ENCODE measurements at places on chromosomes 5 and 9. TPM values are rescaled to one million over a fixed set of nuclear protein-coding genes. Genes with fewer than 3 reads are reported as not detected.
A peak's percentile ranks its signal among the peaks of the same experiment; 100 is the strongest.

Gene GRM6
- total RNA-seq, result not detected

Gene IFNA21
- total RNA-seq, result not detected

Gene MAMDC2
- total RNA-seq, result 29.0 TPM

Gene MRPS2
- total RNA-seq, result 32.2 TPM

Gene NIPSNAP3A
- 42.6 TPM for total RNA-seq

Gene S1PR3
- total RNA-seq, result 173 TPM

DNA sequence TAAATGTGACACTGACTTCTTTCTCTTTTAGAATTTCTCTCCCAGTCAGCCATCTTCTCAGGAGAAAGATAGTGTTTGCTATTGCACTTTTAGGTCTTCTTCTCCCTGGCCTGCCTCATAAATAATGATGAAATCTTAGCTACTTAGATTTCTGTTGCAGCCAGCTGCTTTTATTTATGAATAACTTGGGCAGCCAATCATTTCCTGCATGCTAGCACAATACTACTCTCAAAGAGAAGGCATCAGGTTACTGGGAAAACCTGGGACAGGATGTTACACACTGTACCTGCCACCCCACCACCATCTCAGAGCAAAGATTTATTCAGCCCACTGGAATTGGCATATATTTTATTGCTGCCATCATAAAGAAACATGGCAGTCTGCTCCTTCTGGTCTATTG, 266.6 kb downstream of the PRELID2 start:
- no peak for DNase-seq

GRCh38 chr9:129367287-129367686, 189.2 kb upstream of the IER5L start:
- DNase-seq, result no peak

DNA sequence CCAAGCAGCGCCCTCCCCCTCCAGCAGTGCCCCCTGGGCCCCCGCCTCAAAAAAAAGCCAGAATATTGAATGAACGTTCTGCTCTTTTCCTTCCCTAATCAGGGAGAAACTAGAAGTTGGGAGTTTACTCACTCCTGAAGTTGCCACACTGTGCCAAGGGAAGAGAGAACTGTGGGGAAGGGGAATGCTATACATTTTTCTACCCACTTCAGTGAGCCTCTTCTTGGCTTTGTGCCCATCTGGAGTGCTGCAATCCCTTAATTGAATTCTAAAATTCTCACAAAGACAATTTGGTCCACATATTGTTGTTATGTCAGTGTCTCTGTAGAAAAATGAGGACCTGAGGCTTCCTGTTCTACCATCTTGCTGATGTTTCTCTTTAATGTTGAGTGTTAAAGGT, 443.7 kb downstream of the DIRAS2 start:
- DNase-seq, result no peak

GRCh38 chr9:71748280-71748743, 20.0 kb downstream of the CEMIP2 start:
- DNase-seq, result no peak

- DNase-seq, result no peak
Observed at GRCh38 chr5:95617057-95617456, 2.8 kb upstream of the GPR150 start.

- no peak for DNase-seq
Observed at GRCh38 chr9:93048566-93049448, 9.7 kb upstream of the SUSD3 start.

GRCh38 chr5:99763021-99763774, 772.0 kb upstream of the FAM174A start:
- no peak for DNase-seq

DNA sequence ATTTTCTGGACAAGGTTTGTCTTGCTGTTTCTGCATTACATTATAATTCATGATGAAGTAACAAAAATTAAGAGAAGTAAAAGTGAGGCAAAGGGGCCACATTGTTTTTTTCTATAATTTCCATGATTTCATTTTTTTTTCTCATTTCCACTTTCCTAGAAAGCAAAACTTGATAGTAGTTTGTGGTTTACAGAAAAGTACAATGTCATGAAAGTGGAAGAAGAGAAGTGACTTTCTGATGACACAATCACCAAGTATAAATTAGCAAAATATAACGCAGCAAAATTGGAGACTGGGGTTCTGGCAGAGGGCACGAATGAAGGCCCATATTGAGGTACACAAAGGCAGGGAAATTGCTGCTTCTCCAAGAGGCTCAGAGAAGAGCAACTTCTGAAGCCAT, 5.0 kb upstream of the IFNA14 start:
- DNase-seq, result no peak

GRCh38 chr5:175747539-175748060, 89.7 kb downstream of the HRH2 start:
- DNase-seq, result no peak

DNA sequence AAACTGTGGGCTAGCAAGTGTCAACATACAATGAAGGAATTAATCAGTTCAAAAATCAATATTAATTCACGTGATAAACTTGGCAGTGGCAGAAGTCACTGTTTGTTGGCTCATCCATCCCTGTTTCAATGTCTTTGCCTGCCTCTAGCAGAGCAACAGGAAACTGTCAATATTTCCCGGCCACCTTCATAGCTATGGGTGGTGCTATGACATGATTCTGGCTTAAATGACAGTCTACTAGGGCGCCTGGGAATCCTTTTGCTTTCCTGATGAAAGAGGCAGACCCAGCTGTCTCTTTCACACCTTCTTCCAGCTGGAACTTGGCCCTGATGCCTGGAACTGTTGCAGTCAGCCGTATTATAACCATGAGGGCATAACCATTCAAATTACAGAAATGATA, 72.1 kb upstream of the DNAH5 start:
- DNase-seq, result no peak

GRCh38 chr9:72292256-72292682, 72.7 kb downstream of the ZFAND5 start:
- DNase-seq, result no peak

DNA sequence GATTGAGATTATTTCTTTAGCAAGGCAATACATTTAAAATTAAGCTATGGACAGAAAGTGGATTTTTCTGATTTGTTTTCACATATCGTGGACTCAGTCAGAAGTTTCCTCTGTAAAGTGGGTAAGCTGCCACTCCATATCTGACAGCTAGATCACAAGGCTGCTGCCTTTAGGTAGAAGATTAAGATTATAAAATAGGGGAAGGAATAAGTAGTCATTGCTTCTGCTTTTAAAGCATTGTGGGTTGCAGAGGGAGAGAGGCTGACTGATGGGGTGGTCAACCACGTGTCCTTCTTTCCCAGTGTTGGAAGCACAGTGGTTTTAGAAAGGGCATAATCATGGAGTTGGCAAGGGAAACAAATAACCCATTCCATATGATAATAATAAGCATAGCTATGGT, 74.3 kb upstream of the MOCS2 start:
- DNase-seq, result no peak

GRCh38 chr5:159944056-159944600, 27.8 kb downstream of the ADRA1B start:
- DNase-seq, result no peak

DNA sequence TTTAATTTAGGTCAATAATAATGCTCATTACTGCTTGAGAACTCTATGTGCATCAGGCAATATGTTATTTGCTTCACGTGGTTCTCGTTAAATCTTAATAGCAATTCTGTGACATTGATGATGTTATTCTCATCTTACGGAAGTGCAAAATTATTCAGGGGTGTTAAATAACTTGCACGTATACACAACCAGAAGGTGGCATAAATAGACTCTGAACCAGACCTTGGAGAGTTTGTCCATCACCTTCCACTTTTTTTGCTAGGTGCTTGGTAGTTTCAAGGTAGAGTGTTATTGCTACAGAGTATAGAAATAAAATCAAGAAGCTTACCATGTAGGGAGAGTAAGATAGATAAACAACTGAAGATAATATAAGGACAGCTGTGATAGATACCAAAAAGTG, 23.6 kb upstream of the TNFAIP8 start:
- DNase-seq, result no peak

- no peak for DNase-seq
Observed at GRCh38 chr9:89000371-89000781, 9.1 kb downstream of the S1PR3 start.

GRCh38 chr5:178204935-178205748, 809 bp downstream of the HNRNPAB start:
- DNase-seq, result peak; percentile 33

DNA sequence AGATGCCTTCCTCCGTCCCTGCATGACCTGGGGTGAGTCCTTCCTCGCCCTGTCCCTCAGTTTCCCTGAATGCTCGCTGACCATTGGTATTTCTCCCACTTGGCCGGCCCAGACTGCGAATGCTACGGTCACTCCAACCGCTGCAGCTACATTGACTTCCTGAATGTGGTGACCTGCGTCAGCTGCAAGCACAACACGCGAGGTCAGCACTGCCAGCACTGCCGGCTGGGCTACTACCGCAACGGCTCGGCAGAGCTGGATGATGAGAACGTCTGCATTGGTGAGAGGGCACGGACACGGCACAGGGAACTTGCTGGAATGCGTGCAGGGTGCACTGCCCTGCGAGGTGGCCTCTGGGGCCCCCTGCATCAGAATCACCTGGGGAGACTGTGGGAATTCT, 77.1 kb downstream of the NTNG2 start:
- no peak for DNase-seq

DNA sequence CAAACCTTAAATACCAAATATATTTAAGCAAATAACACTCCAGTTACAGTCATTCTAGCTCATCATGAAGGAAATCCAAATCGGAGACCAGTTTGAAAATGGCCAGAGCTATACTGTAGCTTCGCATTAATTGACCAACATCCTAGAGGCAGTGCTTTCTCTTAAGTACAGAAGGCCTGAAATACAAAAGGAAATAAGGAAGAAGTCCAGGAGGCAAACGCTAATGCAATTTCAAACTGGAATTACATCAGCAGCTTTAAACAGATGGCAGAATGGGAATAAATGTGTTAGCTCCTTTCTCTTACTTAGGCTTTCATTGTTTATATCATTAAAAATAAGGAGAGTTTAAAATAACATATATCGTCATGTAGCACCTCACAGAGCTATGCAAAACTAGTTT, 197.0 kb downstream of the SEC61B start:
- DNase-seq, result no peak

DNA sequence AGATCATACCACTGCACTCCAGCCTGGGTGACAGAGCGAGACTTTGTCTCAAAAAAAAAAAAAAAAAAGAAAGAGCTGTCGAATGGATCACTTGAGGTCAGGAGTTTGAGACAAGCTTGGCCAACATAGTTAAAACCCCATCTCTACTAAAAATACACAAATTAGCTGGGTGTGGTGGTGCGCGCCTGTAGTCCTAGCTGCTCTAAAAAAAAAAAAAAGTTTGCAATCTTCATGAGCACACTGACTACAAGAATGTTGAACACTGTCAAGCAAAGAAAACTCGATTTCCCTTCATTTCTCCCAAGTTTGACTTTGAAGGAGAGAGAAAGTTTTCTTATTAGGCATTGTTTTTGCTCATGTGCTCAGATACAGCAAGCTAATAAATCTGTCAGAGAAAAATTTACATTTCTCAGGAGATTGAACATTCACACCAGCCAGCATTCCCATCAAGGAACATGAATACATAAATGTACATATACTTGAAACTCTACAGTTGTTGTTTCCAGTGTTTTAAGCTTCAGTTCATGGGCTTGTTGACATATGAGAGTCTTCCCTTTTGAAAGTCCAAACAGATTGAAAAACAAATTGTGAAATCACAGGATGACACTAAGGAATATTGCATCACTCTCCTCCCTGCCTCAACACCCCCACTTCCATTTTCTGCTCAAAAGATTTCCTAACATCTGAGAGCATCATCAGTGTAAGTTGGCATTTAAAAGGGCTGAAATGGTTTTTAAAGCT, 81.8 kb downstream of the ARRDC3 start:
- DNase-seq, result no peak

GRCh38 chr5:179504191-179504590, 46.2 kb upstream of the RUFY1 start:
- DNase-seq, result no peak

DNA sequence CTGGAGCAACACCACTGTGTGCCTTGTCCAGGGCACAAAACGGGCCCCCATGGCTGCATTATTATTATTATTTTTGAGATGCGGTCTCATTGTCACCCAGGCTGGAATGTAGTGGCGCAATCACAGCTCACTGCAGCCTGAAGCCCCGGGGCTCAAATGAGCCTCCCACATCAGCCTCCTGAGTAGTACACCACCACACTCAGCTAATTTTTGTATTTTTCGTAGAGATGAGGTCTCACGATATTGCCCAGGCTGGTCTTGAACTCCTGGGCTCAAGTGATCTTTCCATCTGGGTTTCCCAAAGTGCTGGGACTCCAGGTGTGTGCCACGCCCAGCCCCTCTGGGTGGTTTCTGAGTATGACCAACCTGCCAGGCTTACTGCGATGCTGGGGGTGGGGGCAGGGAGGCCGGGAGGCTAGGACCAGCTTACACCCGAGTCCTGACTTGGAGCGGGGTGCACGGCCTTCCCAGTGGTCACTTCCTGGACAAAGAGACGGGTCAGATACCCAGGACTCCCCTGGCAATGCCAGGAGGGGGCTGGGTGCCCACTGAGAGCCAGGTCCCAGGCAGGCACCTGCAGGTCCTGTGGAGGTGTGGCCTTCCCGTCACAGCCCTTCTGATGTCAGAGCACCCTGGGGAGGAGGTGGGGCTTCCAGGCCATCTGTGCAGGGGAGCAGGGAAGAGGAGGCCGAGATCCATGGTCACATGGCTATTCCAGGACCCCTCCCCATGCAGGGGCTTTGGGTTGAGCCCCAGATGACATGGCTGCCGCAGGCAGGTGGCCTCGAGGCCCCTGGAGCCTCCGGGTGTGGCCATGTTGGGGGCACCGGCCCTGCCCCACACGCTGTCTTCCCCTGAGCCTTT, 8.3 kb upstream of the NRARP start:
- DNase-seq, result no peak

- DNase-seq, result no peak
Observed at GRCh38 chr9:20270161-20270560, 352.1 kb downstream of the MLLT3 start.
